ENCODE measurements at places on chromosomes 6 and 20.

GRCh38 chr20:5000263-5001173 is 792 bp downstream of the SLC23A2 start:
- DNase-seq, result peak; percentile 15

GRCh38 chr20:10288954-10289646 is 70.5 kb downstream of the SNAP25 start:
- no peak for DNase-seq

DNA sequence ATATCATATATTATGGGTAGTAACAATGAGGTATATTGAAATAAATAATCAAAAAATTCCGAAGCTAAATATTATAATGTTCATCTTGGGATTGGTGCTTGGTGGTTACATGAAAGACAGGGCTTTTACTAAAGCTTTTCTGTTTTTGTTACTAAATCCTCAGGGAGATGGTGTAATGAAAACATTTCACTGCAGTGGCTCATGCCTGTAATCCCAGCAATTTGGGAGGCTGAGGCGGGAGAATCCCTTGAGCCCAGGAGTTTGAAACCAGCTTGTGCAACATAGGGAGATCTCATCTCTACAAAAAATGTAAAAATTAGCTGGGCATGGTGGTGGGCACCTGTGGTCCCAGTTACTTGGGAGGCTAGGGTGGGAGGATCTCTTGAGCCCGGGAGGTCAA is 42.9 kb downstream of the AFG1L start:
- no peak for DNase-seq

DNA sequence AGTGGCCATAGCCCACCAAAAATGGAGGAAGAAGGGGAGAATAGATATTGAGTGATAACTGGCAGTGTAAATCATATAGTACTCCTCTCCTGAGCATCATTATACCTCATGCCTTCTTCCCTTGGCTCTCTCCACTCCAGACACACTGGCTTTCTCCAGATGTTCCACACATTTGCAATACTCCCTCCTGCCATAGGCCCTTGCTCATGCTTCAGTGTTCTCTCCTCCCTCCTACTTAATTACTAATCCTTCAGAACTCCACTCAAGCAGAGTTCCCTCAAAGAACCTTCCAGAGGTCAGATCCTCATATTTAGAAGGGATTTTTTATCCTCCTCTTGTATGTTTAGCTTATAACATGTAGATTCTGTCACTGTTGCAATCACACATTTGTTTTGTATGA is 279.5 kb upstream of the SUPT3H start:
- DNase-seq, result peak; percentile 35

- DNase-seq, result no peak
Measured at GRCh38 chr6:37695273-37695672, 2.4 kb downstream of the MDGA1 start.

All from iris pigment epithelial cell (primary cell).